Anterior cingulate cortex (tissue), 58 donors: ENCODE measurements at places on chromosomes 12 and 14.

DNA sequence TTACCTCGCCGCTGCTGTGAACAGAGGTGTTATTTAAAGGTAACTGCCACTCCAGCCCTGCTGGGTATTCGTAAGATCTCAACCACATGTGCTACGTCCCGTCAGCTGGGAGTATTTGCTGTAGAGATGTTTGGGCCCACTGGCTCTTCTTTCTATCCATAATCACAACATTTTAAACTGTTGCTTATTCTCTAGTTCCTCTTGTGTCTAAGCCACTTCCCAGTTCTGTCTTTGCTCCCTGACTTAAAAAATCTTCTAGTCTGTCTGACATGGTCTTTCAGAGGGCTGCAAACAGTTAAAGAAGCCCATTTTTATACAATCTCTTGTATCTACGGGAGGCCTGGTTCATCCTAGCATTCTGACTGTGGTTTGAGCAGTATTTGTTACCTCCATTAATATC, 33.2 kb upstream of the HELB start:
- no peak for DNase-seq

DNA sequence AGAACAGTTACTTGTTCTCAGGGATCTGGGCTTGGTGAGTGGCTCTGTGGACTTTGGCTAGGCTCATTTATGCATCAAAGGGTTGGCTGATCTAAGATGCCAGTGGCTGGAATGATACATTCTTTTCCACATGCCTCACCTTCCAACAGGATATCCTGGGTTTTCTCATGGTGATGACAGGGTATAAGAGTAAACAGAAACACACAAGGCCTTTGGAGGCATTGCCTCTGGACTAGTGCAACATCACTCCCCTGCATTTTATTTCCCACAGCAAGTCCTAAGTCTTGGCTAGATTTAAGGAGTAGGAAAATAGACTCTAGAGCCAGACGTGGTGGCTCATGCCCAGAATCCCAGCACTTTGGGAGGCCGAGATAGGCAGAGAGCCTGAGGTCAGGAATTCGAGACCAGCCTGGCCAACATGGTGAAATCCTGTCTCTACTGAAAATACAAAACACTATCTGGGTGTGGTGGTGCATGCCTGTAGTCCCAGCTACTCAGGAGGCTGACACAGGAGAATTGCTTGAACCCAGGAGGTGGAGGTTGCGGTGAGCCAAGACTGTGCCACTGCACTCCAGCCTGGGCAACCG, 47.9 kb downstream of the RPH3A start:
- DNase-seq: no peak

- no peak for DNase-seq
Observed at GRCh38 chr12:124174451-124175348, 120.2 kb upstream of the RFLNA start.

DNA sequence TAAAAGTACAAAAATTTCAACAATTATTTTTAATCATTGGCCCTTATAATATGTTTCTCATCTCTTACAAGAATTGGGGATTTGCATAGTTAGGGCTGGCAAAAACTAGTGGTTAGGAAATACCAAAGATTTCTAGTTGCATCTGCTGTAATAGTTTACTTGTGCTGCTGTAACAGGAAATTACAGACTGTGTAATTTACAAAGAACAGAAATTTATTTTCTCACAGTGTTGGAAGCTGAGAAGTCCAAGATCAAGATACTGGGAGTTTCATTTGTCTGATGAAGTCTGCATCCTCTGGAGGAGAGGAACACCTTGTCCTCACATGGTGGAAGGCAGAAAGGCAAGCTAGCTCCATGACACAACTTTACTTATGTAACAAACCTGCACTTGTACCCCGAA, 157.0 kb downstream of the FLRT2 start:
- DNase-seq: no peak

- no peak for DNase-seq
Observed at GRCh38 chr14:69643430-69644200, 32.2 kb downstream of the SUSD6 start.

DNA sequence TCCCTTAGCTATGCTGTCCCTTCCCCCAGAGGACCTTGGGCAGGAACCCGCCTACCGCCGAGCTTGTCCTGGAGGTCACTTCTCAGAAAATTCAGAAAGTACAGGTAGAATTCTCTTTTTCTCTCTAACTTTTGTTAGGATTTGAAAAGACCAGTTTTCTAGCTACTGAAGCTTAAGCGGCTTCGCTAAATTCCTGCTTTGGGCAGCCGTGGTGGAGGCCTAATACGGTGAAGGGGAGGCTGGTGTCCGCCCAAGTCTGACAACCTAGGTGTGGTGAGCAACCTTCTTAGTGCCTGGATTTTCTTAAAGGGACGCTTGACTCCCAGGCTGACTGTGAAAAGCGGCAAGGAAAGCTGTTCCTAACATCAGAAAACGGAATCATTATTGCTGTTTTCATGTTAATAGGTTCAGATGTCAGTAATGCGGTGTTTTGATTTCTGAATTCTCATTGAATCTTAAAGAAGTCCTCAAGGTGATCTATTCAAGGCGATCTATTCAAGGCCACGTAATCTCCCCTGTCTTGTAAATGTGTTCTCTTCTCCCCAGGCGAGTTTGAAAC, 835 bp downstream of the FGD4 start:
- DNase-seq: no peak

GRCh38 chr12:127108360-127109215, 1158.4 kb upstream of the TMEM132C start:
- peak; percentile 66 for DNase-seq

DNA sequence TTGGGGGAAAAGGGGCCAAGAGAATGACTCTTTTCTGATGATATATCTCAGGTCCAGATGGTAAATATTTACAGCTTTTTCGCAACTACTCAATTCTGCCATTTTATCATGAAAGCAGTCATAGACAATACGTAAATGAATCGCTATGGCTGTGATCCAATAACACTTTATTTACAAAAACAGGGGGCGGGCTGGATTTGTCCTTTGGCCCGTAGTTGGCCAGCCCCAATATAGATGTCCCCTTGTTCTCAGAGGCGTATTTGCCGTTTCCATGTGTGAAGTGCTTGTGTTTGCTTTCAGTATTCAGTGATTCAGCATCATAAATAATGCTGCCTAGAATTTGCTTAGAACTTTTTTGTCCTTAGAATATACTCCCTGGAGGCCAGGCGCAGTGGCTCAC, 77.2 kb downstream of the CCDC92 start:
- no peak for DNase-seq

DNA sequence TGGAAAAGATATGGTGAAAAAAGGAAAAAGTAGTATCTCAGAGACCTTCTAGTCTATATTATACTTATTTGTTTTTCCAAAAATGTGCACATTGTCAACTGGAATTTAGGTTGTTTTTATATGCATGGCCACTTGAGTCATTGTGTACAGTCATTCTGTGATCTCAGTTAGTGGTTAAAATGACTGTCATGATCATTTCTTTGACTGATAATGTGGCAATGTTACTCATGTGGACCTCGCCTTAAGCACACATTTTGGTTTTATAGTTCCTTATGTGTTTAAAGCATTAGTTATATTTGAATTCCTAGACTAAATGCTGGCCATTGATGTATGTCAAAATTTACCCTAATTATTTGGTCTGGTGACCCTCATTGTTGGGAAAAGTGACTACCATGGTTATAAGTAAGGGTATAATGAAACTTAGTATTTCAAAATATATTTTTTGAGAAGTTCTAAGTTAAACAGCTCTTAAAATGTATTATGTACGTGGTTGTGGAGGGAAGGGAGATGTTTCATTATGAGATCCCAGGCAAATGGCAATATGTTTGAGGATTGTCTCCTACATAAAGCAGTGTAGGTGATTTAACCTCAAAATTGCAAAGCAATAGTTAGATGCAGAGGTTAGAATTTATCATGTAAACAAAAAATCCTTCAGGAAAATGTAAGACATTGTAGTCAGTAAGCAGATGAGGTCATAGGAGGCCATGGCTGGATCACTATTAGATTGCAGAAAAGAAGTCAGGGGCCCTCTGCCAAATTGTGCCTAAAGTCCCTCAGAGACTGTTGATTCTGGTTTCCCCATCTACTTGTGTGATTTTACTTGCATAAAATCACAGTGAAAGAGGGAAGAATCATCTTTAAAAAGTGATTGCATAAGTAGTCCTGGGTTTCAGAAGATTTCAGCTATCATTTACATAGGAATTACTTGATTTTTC, 17.5 kb downstream of the PNMA1 start:
- no peak for DNase-seq

DNA sequence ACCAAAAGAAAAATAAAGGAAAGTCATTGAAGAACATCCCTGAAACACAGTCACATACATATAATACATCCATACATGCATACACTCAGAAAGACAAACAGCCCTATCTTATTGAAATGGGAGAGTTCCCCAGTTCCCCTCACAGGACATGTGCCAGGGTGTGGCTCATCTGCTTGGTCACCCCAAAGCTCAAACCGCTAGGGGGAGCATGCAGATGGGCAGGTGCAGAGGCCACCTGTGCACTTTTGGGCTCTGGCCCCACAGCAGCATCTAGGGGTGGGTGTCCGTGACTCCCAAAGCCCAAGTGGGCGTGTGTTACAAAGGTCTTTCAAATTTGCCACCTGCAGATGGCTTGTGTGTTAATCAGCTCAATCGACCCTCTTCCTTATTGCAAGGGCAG, 75.2 kb downstream of the CMAS start:
- no peak for DNase-seq

DNA sequence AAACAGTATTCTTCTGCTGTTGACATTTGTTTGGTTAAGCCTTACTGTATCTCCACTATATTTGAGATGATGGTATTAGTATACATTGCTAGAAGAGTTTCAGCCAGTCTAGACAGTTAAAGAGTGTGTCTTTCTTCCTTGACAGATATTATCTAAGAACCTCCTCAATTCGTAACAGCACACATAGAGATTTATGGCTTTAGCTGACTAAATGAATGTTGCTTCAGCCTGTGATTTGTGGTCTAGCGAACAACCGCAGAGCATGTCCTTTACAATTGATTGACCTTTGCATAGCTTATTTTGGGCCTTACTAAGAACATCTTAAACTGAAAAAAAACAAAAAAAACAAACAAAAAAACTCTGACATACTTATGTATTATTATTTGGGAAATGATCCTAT, 122.2 kb downstream of the DAAM1 start:
- no peak for DNase-seq

DNA sequence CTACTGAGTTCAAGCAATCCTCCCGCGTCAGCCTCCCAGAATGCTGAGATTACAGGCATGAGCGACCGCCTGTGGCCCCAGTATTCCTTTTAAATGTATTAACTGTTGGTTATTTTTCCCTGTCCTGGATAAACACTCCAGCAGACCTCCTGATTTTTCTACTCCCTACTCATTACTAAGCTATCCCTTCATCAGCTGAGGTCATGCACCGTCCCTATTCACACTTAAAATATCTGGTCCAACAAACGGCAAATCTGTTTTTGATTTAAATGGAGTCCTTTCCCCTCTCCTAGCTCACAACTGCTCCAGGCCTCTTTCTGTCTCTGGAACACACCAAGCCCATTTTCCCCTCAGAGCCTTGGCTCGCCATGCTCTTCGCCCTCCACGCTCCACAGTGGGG, 1003.3 kb upstream of the TMEM132C start:
- DNase-seq: no peak

GRCh38 chr12:64733857-64734256, 25.3 kb downstream of the GNS start:
- peak; percentile 42 for DNase-seq

- DNase-seq: no peak
Observed at GRCh38 chr12:110732572-110732971, 10.1 kb downstream of the PPP1CC start.
